ENCODE measurements at places on chromosomes 3 and 15.

DNA sequence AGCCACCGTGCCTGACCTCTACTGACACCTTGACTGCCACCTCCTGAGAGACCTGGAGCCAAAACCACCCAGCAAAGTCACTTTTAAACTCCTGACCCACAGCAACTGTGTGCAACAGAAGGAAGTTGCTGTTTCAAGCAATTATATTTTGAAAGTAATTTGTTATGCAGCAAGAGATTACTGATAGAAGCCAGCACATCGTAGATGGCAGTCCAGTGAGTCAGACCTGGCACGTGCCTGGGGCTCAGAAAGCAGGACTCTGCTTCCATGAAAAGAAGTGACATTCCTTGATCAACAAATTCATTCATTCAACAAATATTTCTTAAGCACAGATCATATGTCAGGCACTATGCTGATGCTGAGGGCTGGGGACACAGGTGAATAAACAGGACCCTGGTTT is 5.7 kb upstream of the CSPG4 start:
- DNase-seq = peak; percentile 73

GRCh38 chr3:183626877-183627594 is 8.4 kb upstream of the KLHL24 start:
- peak; percentile 29 for DNase-seq

DNA sequence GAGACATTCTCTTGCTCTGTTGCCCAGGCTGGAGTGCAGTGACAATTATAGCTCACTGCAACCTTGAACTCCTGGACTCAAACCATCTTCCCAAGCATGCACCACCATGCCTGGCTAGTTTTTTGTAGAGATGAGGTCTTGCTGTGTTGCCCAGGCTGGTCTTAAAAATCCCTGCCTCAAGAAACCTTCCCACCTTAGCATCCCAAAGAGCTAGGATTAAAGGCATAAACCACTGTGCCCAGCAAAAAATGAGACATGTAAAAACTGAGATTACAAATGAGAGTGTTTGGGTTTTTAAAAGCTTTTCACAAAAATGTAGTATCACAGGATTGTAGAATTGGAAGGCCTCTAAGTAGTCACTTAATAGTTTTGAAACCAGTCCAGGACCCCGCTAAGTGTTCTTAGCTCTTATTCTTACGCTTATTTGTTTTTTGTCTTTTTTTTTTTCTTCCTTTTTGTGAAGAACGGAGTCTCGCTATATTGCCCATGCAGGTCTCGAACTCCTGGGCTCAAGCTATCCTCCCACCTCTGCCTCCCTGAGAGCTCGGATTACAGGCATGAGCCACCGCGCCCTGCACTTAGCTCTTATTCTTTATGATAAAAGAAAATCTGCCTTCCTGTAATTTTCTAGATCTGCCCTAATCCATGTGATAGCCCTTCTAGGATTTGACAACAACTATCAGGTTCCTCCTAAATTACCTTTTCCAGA is 31.5 kb downstream of the KLHL18 start:
- DNase-seq = no peak

DNA sequence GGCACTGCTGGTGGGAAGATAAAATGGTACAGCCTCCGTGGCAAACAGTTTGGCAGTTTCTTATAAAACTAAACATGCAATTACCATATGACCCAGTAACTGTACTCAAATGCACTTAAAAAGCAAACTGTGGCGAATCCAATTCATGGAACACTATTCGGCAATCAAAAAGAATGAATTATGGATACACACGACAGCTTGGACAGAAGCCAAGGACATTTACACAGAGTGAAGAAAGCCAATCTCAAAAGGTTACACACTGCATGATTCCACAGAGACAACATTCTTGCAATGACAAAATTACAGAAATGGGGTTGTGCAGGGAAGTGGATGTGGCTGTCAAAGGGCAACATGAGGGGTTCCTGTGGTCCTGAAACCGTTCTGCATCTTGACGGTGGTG is 122.1 kb upstream of the IQSEC1 start:
- DNase-seq = no peak

DNA sequence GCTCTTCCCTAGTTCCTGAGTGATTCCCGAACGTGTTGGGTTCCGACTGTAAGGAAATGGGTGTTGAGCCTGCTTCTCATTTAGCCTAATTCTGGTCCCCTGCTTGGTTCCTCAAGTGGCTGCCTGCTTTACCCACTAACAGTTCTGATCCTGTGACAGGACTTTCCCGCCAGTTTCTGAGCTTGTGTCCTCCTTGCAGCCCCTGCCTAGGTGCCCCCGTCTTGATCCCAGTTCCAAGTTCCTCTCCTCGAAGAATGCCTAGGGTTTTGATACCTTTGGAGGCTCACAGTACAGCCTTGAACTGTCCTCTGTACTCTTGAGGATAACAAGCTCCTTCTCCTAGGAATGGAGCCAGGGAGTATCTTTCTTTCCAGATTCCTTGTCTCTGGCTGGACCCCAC is 12.0 kb upstream of the RASGRF1 start:
- DNase-seq = no peak

- no peak for DNase-seq
Observed at GRCh38 chr3:14377838-14378169, 24.6 kb upstream of the SLC6A6 start.

DNA sequence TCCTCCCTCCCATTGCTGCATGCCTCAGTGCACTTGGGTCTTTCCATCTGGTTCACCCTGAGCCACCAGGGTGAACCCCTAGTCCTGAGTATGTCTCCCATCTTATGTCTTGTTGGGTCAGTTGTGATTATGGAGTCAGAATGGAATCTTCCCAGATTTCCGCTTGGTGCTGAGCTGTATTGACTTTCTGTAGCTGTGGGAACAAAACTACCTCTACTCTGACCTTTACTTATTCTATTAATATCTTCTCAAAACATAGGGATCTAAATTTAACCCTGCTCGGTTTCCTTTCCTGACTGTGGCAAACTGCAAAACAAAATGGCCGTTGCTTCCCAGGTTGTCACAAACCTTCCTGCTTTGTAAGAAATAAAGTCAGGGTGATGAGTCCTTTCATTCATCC is 295.8 kb upstream of the LYSMD4 start:
- DNase-seq = no peak

DNA sequence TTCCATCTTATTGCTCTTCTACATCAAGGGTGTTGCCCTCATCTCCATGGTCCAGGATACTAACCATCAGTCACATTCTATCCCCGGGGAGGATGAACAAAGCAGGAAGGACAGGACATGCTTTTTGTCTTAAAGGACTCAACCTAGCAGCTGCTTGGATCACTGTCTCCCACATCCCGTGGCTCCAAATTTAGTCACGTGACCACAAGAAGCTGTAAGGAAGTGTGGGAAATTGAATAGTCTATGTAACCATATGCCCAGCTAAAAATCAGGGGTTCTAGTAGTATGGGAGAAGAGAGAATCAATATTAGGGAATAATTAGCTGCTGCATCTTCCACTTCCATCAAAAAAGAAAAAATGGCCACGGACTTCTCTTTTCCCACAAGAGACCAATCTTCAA is 18.2 kb upstream of the CMSS1 start:
- no peak for DNase-seq

GRCh38 chr15:64315216-64315615 is 40.8 kb downstream of the CSNK1G1 start:
- no peak for DNase-seq

- DNase-seq = no peak
Observed at GRCh38 chr15:90598679-90599078, 69.0 kb downstream of the CRTC3 start.

DNA sequence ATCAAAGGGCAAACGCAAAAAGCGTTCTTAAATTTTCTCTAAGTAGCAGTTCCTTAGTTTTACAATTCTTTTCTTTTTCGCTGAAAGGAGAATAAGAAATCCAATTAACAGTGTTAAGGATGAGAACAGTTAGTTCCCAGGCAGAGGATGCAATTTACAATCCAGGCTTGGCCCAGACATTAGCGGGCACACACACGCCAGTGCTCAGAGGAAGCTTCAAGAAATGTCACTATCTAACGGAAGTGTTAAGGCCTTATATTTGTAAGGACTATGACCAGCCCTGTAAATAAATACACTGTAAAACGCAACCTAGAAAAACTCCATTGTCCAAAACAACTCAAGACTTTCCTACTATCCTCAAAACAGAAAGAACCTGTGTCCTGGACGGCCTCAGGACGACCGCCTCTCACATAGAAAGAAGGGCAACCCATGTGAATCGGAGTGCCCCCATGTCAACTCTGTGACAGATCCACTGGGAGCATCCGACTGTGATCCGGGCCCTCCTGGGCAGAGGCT is 1.3 kb downstream of the ACAP2 start:
- DNase-seq = no peak

- no peak for DNase-seq
Observed at GRCh38 chr3:194675081-194675640, 3.2 kb upstream of the LSG1 start.

GRCh38 chr3:38604246-38604645 is 45.2 kb downstream of the SCN5A start:
- DNase-seq = no peak

DNA sequence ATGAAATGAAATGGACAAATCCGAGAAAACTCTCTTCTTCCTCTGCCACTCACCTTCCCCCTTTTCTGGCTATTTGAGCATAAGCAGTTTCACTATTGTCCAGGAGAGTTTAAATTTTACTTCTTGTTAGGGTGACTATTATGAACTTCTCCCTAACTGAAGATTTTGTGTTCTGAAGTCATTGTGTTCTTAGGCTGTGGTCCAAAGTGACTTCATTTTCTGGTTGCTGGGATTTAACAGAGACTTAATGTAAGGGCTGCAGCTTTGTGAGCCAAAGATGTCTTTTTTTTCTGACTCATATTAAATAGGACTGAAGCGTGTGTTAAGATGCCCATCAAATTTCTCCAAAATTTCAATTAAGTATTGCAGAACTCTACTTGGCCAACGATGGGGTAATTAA is 46.5 kb upstream of the FSTL1 start:
- DNase-seq = no peak

DNA sequence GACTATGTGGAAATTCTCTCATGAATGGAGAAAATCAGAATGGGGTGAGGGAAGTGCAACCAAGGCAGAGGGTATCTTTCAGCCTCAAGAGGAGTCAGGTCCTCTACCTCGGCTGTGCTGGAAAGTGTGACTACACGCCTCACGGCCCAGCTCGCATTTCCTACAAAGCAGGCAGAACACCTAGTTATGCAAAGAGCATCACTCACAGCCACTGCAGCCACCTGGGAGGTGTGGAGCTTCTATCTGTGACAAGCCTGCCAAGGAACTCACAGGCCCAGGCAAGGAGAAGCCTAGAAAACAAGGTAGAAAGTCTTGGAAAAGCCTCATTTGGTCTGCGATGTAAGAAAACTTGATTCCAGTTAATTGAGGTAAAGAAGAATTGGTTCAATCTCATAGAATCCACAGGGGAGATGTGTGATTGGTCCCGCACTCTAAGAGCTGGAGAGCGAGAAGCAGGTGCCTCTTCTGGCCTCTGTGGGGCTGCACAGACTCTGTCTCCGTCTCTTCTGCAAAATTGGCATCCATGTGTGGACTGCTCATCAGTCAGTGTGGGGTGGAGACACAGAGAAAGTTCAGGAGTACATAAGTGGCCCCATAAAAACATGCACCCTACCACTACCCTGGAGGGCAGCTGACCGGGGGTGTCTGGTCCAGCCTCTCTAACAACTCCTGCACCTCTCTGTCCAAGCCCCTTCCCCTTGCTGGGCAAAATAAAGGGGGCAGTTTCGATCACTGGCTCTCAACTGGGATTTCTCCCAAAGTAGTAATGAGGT is 76.8 kb downstream of the TAMM41 start:
- no peak for DNase-seq

GRCh38 chr3:85881833-85882393 is 923.1 kb downstream of the CADM2 start:
- DNase-seq = no peak

- no peak for DNase-seq
Observed at GRCh38 chr3:181344331-181344730, 354.8 kb upstream of the DNAJC19 start.

DNA sequence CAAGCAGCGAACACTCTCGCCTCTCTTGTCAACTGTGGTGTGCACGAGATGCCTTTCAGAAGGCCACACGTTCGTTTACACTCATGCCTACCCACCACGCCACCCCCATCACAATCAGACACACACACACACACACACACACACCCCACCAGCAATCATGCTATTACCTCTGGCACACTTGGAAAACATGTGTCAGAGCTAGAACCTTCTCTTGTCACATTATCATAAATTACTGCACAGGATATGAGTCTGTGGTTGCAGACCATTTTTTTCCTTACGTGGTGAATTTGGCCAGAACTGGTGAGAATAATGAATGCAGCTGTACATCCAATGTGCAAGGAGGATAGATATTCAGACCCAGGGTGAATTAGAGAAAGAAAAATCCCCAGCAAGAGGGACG is 52.4 kb downstream of the TRIM69 start:
- DNase-seq = no peak

GRCh38 chr3:130779486-130779885 is 32.9 kb upstream of the PIK3R4 start:
- no peak for DNase-seq

GRCh38 chr3:138135146-138135832 is 3.1 kb upstream of the A4GNT start:
- no peak for DNase-seq

DNA sequence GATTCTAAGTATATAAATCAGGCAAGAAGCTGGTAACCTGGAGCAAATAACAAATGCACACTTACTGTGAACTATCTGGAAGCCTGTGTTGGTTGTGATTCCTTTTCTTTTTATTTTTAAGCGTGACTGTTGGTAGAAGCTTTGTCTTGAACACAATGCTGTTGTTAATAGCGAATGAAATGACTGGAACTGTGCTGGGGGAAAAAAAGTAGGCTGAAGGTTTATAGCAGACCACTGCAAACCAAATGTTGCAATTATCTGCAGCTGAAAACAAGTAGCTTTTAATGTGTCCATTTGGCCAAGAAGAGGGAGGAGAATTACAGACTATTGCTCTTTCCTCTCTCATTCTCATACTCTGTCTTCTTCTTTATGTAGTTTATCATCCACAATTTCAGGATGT is 184.5 kb upstream of the DNAJC19 start:
- DNase-seq = no peak

GRCh38 chr3:198076722-198077308 is 116.8 kb downstream of the LMLN start:
- DNase-seq = no peak

DNA sequence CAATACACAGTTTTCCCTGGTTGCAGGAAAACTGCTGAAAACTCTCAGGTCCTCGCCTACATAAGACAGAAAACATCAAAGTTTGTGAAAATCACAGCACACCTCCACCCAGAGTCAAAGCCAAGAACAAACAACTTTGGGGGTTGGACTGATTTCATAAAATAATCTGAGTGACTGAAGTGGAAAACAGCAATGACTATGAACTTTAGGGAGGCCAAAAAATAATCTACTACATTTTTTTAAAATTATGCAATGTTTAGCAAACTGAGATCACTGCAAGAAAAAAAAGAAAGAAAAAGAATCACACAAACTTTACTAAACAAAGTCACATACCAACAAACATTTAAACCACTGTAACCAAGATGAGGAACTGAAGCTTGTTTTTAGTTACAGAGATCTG is 15.9 kb upstream of the FOXP1 start:
- no peak for DNase-seq

DNA sequence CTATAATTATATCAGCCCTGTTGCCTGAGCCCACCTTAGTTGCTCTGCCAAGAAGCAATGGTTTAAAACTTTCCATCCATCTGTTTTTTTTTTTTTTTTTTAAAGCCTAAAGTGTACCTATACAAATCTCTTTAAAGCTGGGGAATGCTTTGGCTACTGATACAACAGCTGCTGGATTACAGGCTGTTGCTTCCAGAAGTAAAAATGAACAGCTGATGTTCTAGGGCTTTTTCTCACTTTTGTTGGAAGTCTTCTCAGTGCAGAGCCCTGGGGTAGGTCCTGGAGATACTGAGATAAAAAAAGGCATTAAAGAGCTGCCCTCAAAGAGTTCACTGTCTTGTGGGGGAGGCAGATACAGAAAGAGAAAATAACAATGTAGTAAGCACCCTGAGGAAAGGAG is 218.1 kb downstream of the NLGN1 start:
- no peak for DNase-seq
